ENCODE measurements at places on chromosomes 12 and 14. TPM values are rescaled to one million over a fixed set of nuclear protein-coding genes. Genes with fewer than 3 reads are reported as not detected.

DNA sequence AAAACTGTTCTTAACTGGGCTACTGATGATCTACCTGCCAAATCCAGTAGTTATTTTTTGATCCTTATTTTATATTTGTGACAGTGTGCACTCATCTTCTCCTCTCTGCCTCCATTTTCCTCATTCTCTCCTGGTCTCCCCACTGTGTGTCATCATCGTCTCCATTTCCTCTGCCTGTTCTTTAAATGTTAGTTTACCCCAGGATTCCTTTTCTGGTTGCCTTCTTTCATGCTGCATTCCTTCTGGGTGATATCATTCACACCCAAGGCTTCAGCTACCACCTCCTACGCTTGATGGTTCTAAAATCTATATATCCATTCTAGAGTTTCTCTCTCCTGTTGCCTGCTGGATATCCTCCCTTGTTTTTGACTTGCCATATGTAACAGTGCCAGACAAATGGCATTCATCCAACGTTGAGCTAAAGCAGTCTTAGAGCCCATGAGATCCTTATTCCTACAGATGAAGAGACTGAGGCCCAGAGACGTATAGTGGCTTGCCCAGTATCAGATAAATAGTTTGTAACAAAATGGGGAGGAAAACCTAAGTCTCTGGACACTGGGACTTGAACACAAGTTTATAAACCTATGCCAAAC, 109.5 kb downstream of the DIP2B start:
- peak; percentile 70 for DNase-seq

GRCh38 chr12:2225696-2226095, 172.9 kb downstream of the CACNA1C start:
- DNase-seq = no peak

- no peak for DNase-seq
Observed at GRCh38 chr12:46402451-46402850, 29.9 kb upstream of the SLC38A2 start.

- DNase-seq = no peak
Observed at GRCh38 chr12:53205747-53206419, 1.2 kb downstream of the ITGB7 start.

GRCh38 chr12:12941450-12942350, 10.3 kb downstream of the GPRC5D start:
- no peak for DNase-seq

GRCh38 chr12:46493150-46493833, 120.7 kb upstream of the SLC38A2 start:
- DNase-seq = no peak

DNA sequence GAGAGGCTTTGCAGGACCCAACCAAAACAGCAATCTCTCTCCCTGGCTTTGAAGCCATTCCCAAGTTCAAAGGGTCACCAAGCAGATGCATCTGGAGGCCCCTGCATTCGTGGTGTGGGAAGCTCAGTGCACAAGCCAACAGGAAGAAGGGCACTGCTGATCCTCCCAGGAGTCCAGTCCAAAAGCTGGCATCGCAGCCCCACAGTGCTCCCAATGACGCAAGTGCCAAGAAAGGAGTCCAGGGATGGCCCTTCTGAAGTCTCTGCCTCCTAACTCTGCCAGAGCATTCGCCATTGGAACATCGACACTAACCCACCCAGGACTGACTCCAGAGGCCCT, 25.1 kb downstream of the PXN start:
- no peak for DNase-seq

The DIO2 gene
- total RNA-seq = not detected

GRCh38 chr14:21191261-21191808, 35.5 kb upstream of the OR5AU1 start:
- no peak for DNase-seq

GRCh38 chr12:99389751-99390150, 257.8 kb upstream of the GARIN6 start:
- no peak for DNase-seq

The RPS29 gene
- total RNA-seq = 16,427 TPM

DNA sequence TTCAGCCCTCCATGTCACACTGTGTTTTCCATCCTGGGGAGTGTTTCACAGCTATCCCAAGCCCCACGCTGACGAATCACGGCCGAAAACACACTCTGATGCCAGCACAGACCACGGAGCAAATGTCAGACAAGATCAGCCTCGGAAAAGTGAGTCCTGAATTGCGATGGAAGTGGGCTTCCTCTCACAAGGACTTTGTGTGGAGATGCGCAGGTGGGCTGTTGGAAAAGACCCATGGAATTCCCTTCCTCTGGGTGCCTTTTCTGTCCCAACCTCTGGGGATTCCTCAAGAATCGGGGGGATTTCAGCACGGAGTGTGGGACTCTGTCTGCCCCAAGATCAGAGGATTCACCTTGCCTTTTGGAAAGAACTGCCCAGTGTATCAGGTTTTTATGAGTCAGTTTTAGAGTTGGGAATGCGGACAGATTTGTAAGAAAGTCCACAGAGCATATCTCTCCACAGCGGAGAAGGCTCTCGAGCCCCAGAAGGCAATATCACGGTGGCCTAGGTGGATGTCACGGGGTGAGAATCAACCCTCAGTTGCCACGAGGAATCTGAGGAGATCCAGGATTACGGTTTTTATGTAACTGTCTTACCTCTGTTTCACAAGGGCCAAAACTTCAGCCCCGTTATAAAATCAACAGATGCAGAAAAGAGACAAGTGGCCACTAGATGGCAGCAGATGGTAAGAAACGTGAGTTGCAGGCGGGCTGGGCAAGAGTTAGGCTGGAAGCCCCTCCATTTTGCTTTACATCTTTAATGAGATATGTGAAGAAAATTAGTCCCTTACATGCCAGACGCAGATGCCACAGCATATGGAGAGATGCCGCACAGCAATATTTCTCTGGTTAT, 201.9 kb downstream of the DAD1 start:
- no peak for DNase-seq

DNA sequence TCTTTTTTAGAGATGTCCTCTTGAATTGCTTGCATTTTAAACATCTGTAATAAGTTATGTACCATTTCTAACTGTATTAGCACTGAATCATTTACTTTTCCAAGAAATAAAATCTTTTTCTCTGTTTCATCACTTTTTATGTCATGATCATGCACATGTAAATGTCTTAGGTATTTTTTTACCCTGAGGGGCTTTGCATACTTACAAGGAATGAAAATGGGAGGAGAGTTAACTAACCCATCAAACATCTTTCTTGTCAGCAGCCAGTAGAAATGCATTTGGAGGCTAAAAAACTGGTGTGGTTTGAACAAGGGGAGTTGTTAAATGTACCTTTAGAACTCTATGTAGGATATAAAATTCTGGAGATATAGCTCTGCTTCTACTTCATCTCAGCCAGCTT, 1080.3 kb downstream of the GALC start:
- DNase-seq = no peak

GRCh38 chr12:84911271-84912197, 1.1 kb downstream of the SLC6A15 start:
- DNase-seq = no peak

Measured in kidney epithelial cell (primary cell).